Caco-2 (cell line): ENCODE measurements at places on chromosomes 6 and 20. TPM values are rescaled to one million over a fixed set of nuclear protein-coding genes. Genes with fewer than 3 reads are reported as not detected.

Gene GABRR1
- total RNA-seq: 0.12 and 0.43 TPM in 2 replicates

Gene CGA
- not detected in 2 replicates for total RNA-seq

GRCh38 chr6:18976091-18976490, 588.9 kb downstream of the RNF144B start:
- no peak for DNase-seq

GRCh38 chr6:145352382-145353080, 382.8 kb downstream of the EPM2A start:
- no peak for DNase-seq

DNA sequence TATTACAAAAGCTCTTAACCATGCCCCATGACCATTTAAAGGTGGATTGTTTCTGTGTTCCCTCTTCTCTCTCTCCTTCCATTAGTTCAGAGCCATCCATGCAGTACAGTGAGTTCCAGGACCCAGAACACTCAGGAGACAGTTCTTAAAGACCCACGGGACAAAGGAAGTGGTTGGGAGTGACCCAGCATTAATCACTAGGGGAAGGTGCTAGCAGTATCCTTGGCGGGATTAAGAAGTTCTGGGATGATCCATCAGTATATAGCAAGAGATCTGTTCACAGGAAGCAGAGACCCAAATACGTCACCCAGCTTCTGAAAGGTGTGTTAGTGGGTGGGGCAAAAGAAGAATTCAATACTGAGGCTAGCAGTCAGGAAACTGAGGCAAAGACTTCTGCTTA, 154.1 kb downstream of the PHF3 start:
- DNase-seq: no peak
